ENCODE measurements at places on chromosomes 3 and 15. TPM values are rescaled to one million over a fixed set of nuclear protein-coding genes. Genes with fewer than 3 reads are reported as not detected.

Gene PRR20G
- not detected for total RNA-seq

Gene ILDR1
- not detected for total RNA-seq

Gene ANKUB1
- total RNA-seq: not detected

Gene FAM162A
- total RNA-seq: 15.9 TPM

Gene PAQR5
- not detected for total RNA-seq

Gene SI
- not detected for total RNA-seq

Gene MB21D2
- 30.3 TPM for total RNA-seq

Gene GOLGA8T
- not detected for total RNA-seq

Gene LMAN1L
- total RNA-seq: not detected
